Mesothelial cell of epicardium (in vitro differentiated cells): ENCODE measurements at places on chromosomes 12 and 14. TPM values are rescaled to one million over a fixed set of nuclear protein-coding genes. Genes with fewer than 3 reads are reported as not detected.

The CCDC38 gene
- 0.09 to 0.13 TPM in 2 of 3 replicates, not detected in the other for total RNA-seq

The GPRC5D gene
- total RNA-seq = not detected in 3 replicates

The ASPG gene
- 3.3 to 4.0 TPM (median 3.6 TPM) in 3 replicates for total RNA-seq

The HOTAIR gene
- total RNA-seq = 1.1 to 1.8 TPM (median 1.8 TPM) in 3 replicates

The STAB2 gene
- total RNA-seq = not detected in 3 replicates

The DDX54 gene
- total RNA-seq = 66.7 to 74.5 TPM (median 69.0 TPM) in 3 replicates

The KLRK1 gene
- total RNA-seq = not detected in 3 replicates

The LRIG3 gene
- total RNA-seq = 16.2 to 22.3 TPM (median 20.3 TPM) in 3 replicates

The ACRBP gene
- 2.7 to 3.7 TPM (median 3.5 TPM) in 3 replicates for total RNA-seq

The TBC1D30 gene
- 2.8 to 3.7 TPM (median 3.1 TPM) in 3 replicates for total RNA-seq

The NYNRIN gene
- 171 to 173 TPM (median 173 TPM) in 3 replicates for total RNA-seq

The SPTLC2 gene
- 34.1 to 36.6 TPM (median 35.8 TPM) in 3 replicates for total RNA-seq

The LRP1 gene
- 229 to 253 TPM (median 243 TPM) in 3 replicates for total RNA-seq

The EML5 gene
- total RNA-seq = 1.6 to 2.6 TPM (median 2.0 TPM) in 3 replicates

The GUCY2C gene
- 0.07 to 0.09 TPM (median 0.09 TPM) in 3 replicates for total RNA-seq

The IL26 gene
- total RNA-seq = not detected in 3 replicates

The PAPLN gene
- 10.6 to 10.9 TPM (median 10.6 TPM) in 3 replicates for total RNA-seq

The ARPC3 gene
- 144 to 149 TPM (median 146 TPM) in 3 replicates for total RNA-seq

The SIX1 gene
- total RNA-seq = 0.16 to 0.47 TPM (median 0.24 TPM) in 3 replicates

The GLS2 gene
- 2.2 to 2.9 TPM (median 2.9 TPM) in 3 replicates for total RNA-seq

The ANP32D gene
- total RNA-seq = 0.22 TPM in 1 of 3 replicates, not detected in the others

The TTC6 gene
- 2.7 to 3.5 TPM (median 2.8 TPM) in 3 replicates for total RNA-seq

The SPX gene
- not detected in 3 replicates for total RNA-seq

The PARPBP gene
- total RNA-seq = 13.7 to 15.3 TPM (median 15.0 TPM) in 3 replicates

The MYH7 gene
- not detected in 3 replicates for total RNA-seq
